ENCODE measurements at places on chromosomes 12 and 14.

GRCh38 chr14:104792101-104792884 is 3.3 kb downstream of the AKT1 start:
- no peak for DNase-seq

GRCh38 chr12:126558219-126558618 is 1493.0 kb downstream of the AACS start:
- no peak for DNase-seq

GRCh38 chr12:116598311-116599284 is 39.4 kb downstream of the MAP1LC3B2 start:
- DNase-seq: no peak

- DNase-seq: no peak
Measured at GRCh38 chr14:89388853-89389252, 28.2 kb downstream of the FOXN3 start.

GRCh38 chr14:65286443-65286842 is 126.1 kb upstream of the FUT8 start:
- peak; percentile 30 for DNase-seq

DNA sequence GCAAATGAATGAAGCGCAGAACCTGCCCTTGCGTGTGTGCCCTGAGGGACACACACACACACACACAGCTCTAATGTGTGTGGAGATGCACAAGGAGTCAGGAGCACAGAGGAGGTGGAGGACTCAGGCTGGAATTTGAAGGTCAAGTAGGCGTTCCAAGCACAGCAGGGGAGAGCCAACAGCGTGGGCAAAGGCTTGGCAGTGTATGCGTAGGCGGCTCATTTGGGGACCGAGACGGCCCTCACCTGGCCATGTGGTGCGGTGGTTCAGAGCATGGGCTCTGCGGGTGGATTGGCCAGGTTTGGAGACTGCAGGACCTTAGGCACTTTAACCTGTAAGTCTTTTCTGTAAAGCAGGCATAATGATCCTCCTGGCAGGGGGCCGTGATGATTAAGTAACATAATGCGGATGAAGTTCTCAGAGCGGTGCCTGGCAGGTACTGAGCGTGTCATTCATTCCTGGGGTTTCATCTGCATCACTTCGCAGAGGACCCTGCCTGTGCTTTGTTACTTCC is 69.5 kb upstream of the SLC24A4 start:
- DNase-seq: no peak

DNA sequence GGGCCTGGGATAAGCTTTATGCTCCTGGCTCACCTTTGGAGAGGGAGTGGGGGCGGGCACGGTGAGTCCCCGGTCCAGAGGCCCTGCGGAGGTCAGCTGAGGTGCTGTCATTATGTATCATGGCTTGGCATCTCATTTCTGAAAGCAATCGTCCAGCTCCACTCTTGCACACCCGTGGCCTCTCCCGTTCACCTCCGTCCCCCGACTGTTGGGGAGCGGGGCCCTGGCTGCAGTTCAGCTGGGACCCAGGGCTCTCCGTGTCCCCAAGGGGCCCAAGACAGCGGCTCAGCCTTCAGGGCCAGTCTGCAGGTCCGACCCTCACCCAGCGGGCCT is 10.6 kb downstream of the BMP4 start:
- DNase-seq: no peak

DNA sequence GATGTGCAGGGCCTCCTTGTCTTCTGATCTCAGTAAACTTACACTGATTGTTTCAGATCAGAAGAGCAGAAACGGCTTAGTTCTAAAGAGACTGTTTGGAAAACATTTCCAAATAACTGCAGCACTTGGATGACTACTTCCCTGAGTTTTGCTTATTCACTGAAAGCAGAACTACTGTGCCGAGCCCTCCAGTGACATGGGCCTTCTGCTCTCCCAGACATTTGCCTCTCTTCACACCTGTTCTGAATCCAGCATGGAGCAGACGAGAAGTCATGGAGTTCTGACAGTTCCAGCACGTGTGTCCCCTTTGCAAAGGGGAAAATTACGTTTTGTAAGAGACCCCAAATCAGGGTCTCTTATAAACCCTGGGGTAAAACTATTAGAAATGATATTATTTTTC is 31.4 kb downstream of the ETNK1 start:
- DNase-seq: no peak

GRCh38 chr14:28773861-28774691 is 7.5 kb downstream of the FOXG1 start:
- DNase-seq: no peak

GRCh38 chr14:76772300-76773187 is 11.3 kb downstream of the VASH1 start:
- no peak for DNase-seq

GRCh38 chr14:98138666-98139065 is 1133.3 kb downstream of the BCL11B start:
- DNase-seq: peak; percentile 67

DNA sequence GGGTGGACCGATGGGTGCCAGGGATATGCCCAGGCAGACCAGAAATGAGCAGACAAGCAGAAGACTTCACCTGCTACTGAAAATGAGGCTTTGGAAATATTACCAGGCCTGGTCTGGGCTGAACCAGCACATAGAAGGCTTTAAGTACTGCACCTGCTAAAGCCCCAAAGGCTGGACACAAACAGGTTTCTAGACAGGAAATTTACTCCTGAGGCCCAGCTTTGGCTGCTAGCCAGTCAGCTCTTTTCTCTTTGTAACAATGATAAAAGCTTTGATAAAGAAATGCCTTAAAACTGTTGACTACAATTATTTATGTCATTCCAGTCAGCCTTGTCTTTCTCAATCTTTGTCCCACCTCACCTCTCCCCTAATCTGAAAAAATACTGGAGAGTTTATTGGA is 228.9 kb upstream of the EGLN3 start:
- DNase-seq: no peak

DNA sequence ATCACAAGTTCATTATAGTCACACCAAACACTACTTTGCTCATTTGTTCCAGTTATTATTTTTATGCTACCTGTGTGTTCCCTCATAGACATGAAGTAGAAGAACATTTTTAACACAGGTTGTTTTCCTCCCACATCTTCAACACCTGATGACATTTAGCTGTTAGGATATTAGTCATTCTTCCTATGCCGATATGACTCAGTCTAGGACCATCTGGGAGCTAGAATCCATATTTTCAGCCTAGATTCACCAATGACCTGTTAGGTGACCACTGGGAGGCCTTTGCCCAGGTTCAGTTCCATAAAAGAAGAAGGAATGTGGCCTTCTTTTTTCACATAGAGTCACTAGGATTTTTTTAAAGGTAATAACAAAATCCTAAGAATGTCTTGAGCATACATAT is 222.8 kb downstream of the C12orf42 start:
- no peak for DNase-seq

DNA sequence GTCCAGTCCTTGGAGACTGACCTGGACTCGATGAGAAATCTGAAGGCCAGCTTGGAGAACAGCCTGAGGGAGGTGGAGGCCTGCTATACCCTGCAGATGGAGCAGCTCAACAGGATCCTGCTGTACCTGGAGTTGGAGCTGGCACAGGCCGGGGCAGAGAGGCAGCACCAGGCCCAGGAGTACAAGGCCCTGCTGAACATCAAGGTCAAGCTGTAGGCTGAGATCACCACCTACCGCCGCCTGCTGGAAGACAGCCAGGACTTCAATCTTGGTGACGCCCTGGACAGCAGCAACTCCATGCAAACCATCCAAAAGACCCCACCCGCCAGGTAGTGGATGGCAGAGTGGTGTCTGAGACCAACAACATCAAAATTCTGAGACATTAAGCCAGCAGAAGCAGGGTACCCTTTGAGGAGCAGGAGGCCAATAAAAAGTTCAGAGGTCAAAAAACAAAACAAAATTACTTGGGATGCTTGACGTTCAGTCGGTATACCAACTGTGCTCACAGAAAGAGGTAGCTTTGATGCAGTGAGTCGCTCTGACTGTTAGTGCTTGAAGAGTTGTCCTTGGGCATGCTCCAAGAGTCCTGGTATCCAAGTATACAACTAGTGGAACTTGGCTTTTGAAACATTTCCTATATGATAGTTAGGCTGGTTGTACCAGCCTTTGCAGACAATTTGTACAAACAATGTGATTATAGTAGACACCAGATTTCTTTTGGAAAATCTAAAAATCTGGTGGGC is 4.8 kb downstream of the MED6 start:
- no peak for DNase-seq

DNA sequence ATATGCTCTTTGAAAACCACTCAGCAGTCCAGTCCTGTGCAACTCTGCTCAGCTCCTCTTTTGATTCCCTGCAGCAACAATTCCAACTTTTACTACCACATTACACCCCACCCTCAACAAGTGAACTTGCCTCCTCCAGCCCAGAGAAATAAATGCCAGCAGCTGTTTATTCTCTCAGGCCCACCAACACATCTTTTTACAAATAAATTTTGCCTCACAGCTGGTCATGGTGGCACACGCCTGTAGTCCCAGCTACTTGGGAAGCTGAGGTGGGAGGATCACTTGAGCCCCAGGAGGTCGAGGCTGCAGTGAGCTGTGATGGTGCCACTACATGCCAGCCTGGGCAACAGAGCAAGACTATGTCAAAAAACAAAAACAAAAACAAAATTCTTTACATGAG is 9.8 kb downstream of the SNX6 start:
- no peak for DNase-seq

GRCh38 chr14:57390806-57391516 is 575 bp downstream of the NAA30 start:
- peak; percentile 29 for DNase-seq

GRCh38 chr14:104318558-104319490 is 180.4 kb downstream of the KIF26A start:
- DNase-seq: no peak

DNA sequence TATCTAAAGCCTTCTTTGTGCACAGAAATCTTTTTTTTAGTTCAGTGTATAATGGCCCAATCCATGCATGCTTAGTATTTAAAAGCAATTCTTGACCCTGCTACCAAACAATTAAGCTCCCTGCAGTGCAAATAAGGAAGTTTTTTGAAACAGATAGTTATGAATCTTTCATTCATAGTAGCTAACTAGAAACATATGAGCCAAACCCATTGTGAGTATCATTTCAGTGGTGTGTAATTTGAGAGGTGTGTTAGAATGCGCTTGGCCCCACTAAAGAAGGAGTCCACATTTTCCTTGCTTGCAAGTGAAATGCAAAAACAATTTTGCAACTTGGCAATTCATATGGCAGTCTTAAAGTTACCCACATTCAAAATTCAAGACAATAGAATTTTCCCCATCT is 14.4 kb downstream of the EPS8 start:
- no peak for DNase-seq

- DNase-seq: peak; percentile 75
Measured at GRCh38 chr14:35332517-35333263, 40.5 kb downstream of the PSMA6 start.

DNA sequence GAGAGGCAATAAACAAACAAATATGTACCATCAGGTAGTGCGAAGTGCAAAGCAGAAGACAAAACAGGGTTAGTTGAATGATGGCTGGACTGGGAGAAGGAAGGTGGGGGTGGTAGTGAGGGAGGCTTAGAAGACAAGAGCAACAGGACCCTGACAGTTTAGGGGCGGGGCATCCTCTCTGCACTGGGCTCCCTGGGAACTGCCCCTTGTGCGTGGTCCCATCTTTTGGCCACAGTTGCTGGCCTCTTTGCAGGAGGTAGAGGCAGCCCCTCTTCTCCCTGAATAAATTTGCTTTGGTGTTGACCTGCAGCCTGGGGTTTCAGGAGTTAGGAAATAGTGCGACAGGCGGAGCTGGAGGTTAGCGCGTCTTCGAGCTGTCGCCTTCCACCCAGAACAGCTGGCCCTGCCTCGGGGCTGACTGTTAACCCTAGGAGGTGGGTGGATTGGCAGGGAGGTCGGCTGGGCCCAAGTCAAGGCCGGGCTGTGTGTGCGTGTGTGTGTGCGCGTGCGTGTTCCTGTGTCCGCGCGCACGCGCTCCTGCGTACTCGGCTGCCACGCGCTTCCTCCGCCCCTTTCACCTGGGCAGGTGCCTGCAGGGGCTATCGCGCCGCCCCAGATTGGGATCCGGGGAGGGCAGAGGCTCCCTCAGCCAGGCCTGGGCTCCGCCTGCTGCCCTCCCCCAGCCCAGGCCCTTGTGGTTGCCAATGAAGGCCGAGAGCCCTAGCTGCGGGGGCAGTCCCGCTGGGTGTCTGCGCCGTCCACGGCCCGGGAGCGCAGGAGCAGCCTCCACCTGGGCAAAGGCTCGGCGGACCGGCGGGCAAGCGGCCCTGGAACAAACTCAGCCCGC is 180.8 kb downstream of the ADCK1 start:
- DNase-seq: no peak

- DNase-seq: no peak
Measured at GRCh38 chr14:34035934-34036250, 85.0 kb upstream of the EGLN3 start.

- no peak for DNase-seq
Measured at GRCh38 chr12:1776170-1776921, 44.0 kb upstream of the LRTM2 start.

GRCh38 chr14:103164779-103165178 is 41.5 kb downstream of the TNFAIP2 start:
- DNase-seq: no peak

DNA sequence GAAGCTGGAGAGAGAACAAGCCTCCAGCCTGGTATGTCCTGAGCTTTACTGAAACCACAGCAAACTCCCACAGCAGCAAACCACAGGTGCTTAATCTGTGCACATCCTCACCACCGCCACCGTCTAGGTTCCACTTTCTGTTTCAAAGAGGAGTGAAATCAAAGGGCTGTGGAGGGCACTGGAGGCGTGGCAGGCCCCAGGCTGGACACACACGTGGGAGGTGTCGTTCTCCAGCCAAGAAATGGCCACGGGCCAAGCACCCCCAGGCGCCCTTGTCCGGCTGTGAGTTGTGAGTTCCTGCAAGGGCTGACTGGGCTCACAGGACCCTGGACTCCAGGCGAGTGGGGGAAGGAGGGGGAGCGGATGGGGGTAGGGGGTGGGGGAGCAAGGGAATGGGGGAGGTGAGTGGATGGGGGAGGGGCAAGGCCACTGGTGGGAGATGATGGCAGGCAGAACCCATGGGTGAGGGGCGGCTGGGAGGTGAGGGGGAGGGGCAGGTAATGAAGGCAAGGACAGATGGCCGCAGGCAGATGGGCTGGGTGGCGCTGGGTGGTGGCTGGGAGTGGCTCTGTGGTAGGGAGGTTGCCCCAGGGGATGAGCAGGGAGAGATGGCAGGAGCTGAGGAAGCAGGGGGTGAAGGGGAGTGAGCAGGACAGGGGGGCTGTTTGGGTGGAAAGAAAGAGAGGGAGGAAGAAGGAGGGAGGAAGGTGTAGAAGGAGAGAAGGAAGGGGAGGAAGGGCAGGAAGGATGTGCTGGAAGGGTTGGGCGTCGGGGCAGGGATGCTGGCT is 86.7 kb downstream of the NCOR2 start:
- DNase-seq: peak; percentile 46

DNA sequence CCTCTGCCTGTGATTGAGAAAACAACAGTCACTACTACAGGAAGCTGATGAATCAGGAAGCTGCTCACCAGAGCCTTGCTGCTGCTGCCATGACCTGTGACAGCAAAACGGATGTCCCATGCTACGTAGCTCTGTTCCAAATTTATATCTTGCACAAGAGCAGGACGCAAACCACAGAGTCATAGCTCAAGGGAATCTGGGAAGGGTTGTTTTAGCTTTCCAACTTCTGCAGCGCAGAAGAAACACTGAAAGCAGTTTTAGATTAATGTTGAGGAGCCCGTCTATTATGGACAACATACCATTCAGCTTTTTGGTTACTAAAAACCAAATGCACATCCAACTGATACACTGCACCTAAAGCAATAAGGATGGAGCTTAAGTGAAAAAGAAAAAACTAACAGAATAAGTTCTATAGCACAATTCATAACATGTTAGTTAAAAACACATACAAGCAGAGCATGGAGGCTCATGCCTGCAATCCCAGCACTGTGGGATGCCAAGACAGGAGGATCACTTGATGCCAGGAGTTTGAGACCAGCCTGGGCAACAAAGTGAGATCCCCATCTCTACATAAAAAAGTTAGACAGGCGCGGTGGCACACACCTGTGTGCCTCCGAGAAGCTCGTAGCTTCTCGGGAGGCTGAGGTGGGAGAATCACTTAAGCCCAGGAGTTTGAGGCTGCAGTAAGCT is 1.7 kb upstream of the ANKRD33 start:
- DNase-seq: peak; percentile 52

All from stimulated activated CD4-positive, alpha-beta T cell treated with anti-CD3 and anti-CD28 coated beads, Interleukin-1b, Interleukin-23, amount 100 ng/mL, for 48 hours (primary cell).